Ascending aorta (tissue), 2 donors: ENCODE measurements at places on chromosomes 7 and 10.
A peak's percentile ranks its signal among the peaks of the same experiment; 100 is the strongest.

- DNase-seq = no peak
Measured at GRCh38 chr7:130473876-130474275, 18.0 kb upstream of the MEST start.

DNA sequence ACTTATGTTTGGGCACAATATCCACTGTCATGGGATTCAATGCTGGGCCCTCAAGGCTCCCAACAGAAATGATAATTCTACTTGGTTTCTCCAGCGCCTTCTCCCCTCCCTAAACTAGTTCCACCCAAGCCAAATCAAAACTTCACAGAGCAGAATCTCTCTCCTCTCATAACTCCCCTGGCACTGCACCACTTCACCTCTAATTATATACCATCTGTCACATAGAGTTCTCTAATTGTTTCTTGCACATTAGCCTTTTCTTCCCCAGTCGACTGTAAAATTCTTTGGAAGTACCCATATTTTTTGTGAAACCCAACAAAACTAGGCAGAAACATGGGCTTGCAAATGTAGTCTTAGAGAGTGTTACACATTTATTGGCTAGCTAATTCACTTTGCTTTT, 8.1 kb downstream of the SGMS1 start:
- DNase-seq = no peak

- no peak for DNase-seq
Measured at GRCh38 chr7:3250725-3251124, 50.3 kb upstream of the SDK1 start.

DNA sequence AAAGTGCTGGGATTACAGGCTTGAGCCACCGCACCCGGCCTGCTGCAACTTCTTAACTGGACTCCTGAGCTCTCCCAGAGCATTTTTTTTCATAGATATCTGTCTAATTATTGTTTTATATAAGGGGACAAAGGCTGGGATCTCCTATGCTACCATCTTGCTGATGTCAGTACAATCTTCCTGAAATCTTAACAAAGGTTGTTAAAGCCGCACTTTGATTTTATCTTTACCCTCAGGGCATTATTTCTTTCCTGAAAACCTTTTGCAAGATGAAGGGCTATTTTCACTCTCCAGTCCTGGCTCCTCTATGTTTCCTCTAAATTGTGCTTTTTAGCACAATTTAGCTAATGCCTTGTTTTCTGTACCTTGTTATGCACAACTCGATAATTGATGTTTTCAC, 102.9 kb downstream of the EPC1 start:
- DNase-seq = no peak

DNA sequence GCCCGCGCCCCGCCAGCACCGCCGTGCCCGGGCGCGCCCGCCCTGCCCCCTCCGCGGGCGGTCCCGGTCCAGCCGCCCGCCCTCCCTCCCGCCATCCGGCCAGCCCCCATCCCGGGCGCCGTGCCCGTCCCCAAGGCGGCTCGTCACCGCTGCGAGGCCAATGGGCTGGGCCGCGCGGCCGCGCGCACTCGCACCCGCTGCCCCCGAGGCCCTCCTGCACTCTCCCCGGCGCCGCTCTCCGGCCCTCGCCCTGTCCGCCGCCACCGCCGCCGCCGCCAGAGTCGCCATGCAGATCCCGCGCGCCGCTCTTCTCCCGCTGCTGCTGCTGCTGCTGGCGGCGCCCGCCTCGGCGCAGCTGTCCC, at the start of gene HTRA1:
Gene HTRA1, plus strand, starts transcription at position 187 of the 362 bp plus-strand sequence. Its CDS starts 100 bp downstream, at position 287.
- DNase-seq = peak; percentile 88

DNA sequence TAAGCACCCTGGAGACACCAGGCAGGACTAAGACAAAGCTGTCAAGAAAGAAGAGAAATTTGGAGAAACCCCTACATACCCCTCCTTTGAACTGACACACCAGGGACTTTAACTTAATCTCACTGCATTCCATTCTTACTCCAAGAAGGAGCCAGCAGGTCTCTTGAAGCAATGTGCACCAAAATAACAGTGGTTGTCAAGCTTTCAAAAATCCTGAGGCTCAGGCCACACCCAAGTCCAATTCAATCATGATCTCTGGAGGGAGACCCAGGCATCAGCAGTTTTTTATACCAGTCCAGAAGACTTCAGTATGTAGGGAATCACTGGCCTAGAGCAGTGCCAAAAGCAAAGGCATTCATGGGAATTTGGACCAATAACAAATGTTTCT, 6.8 kb downstream of the SLC25A13 start:
- DNase-seq = no peak

DNA sequence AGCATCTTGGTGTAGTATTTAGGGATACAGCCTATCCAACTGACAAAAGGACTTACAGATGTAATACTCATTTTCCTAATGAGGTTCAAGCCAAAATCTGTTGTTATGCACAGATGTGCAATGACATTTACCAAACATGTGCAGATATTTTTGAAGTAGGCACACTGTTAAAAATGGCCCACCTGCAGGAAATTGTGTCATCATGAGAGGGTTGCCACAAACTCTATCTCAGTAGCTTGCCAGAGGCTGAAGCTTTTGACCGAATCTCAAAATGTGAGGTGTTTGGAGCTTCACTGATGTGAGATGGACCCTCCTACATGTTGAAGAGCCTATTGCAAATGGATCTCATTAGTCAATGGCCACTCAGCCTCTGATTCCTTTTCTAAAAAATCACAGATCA, 89.7 kb upstream of the CSTF2T start:
- no peak for DNase-seq

DNA sequence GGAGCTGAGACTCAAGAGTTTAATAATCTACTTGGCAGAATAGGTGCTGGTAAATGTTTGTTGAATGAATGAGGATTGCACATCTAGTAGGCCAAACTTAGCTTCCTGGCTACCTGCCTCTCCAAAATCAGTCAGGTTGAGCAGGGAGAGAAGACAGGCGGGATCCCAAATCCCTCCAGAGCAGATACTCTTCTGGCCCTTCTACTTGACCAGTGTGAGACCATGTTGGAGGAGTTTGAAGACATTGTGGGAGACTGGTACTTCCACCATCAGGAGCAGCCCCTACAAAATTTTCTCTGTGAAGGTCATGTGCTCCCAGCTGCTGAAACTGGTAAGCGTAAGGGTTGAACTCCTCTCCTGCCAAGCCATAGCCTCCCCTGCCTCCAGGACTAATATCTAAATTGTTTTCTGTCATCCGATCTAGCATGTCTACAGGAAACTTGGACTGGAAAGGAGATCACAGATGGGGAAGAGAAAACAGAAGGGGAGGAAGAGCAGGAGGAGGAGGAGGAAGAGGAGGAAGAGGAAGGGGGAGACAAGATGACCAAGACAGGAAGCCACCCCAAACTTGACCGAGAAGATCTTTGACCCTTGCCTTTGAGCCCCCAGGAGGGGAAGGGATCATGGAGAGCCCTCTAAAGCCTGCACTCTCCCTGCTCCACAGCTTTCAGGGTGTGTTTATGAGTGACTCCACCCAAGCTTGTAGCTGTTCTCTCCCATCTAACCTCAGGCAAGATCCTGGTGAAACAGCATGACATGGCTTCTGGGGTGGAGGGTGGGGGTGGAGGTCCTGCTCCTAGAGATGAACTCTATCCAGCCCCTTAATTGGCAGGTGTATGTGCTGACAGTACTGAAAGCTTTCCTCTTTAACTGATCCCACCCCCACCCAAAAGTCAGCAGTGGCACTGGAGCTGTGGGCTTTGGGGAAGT, 2.2 kb upstream of the MBLAC1 start:
- DNase-seq = no peak

DNA sequence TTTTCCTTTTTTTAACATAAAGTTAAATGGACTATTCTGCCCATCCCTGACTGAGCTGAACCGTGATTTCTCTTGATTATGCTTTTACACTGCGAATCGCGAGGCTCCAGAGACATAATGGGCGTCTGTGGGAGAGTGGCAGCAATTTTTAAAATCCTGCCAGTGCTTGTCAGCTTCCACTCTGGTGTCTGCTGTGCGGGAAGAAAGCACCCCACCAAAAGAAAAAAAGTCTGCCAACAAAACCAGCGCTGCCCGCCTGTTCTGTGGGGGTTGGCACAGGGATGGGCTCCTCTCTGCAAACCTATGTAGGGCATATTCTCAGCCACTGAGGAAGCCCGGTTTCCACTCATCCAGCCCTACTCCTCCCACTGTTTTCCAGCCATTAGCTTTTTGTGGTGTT, 592.3 kb upstream of the GALNT17 start:
- no peak for DNase-seq

DNA sequence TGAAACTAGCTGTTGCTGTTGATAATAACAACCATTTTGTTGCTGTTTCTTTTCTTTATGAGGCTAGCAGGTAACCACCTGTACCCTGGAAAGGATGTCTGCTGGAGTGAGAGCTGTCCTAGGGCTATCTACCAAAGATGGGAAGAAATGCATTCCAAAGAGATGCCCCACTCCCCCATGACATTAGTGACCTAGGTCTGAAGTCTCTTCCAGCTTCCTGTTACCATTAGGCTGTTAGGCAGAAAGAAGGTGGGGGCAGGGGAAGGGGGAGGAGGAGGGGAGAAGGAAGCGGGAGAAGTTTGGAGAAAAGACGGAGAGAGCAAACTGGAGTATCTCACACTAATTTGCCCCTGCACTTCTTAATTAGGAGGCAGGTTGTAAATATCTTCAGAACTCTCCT, 118.5 kb downstream of the ABLIM1 start:
- no peak for DNase-seq

- DNase-seq = no peak
Measured at GRCh38 chr10:51877636-51878035, 178.2 kb upstream of the CSTF2T start.

- DNase-seq = no peak
Measured at GRCh38 chr10:93820434-93820833, 62.7 kb downstream of the LGI1 start.

GRCh38 chr7:82578430-82578829, 134.9 kb upstream of the CACNA2D1 start:
- DNase-seq = no peak

DNA sequence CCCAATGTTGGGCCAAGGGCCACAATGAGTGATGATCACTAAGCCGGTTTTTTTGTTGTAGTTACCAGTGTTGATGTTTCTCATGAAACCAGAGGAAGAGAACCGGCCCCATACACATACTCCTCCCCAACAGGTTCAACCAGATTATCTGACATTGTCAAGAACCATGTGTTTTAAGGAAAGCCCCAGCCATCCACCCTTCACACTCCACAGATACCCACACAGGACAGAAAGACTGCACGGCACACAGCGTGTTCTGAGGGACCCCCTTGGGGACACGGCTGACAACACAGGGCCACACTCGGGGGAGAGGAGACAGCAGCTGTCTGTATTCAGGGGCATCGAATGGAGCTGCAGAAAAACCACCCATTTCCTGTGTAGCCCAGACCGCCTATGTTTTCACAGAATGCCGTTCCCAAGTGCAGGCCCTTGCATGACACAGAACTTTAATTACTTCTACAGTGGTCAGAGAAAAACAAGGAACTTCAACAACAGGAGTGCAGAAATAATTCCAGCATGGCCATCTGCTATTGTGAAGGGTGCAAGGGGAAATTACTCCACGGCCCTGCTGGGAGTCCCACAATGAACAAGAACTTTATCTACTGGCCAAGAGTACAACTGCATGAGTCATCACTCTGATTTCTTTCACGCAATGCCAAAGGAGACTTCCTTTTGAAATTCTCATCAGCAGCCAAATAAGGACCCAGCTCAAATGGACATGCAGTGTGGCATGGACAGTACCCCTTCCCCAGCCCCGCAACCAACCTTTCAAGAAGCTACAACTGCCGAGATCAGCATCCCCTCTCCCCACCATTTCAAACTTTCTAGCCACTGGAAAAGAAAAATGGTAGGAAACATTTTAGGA, 2.3 kb downstream of the KLF6 start:
- peak; percentile 47 for DNase-seq

- DNase-seq = no peak
Measured at GRCh38 chr10:127303105-127303504, 106.7 kb upstream of the INSYN2A start.

- no peak for DNase-seq
Measured at GRCh38 chr7:16883918-16884317, 2.1 kb upstream of the AGR3 start.

DNA sequence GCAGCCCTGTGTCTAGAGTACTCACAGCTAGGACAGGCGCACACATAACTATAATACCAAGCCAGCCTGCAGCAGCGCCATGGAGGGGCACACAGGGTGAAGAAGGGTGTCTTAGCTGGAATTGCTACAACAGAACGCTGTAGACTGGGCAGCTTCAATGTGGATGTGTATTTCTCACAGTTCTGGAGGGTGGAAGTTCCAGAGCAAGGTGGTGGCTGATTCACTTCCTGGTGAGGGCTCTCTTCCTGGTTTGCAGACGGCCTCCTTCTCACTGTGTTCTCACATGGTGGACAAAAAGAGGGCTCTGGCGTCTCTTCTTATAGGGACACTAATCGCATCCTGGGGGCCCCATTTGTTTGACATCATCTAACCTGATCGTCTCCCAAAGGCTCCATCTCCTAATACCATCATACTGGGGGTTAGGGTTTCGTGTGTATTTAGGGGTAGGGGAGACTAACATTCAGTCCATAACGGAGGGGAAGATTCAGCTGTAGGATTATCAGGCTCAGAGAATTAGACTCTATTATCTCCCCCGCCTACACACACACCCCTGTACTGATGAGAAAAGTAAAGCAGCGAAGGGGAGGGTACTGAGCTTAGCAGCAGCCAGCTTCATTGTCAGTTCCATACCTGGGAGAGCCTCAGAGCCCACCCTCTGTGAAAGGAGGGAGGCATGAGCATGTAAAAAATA, 289.1 kb downstream of the CCDC3 start:
- no peak for DNase-seq

DNA sequence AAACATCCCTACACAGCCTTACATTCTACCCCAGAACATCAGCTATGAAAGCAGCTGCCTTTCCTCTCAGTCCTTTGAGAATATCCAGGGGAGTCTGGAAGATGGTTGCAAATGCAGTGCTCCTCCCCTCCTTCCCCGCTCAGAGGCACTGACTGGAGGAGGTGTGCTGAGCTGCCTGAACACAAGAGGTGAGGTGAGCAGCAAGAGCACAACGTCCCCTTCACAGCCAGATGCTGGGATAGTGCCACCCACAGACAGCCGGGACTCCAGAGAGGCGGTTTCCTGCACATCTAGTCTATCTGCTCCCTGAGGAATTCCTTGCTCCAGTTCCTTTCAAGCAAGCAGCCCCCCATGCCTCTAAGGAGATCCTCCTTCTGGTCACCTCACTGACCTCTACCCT, 74.2 kb downstream of the EZH2 start:
- no peak for DNase-seq
